AG10803 (cell line): ENCODE measurements at places on chromosomes 3 and 15.
A peak's percentile ranks its signal among the peaks of the same experiment; 100 is the strongest.

DNA sequence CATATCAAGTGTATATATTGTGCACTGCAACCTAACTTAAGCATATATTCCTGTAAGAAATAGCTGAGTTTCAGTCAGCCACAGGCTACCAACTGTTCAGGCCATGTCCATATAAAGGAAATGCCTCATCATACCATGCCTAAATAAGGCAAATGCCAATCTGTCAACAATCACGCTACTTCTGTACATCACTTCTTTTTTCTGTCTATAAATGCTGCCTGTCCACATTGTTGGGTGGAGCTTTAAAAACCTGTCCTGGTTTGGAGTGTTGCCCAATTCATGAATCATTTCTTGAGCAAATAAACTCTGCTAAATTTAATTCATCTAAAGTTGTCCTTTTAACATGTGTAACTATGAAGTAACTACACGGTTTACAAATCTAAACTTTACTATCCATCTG is 1091.9 kb downstream of the NSUN3 start:
- no peak for DNase-seq

GRCh38 chr3:66789580-66790237 is 208.4 kb upstream of the KBTBD8 start:
- peak; percentile 15 for DNase-seq

GRCh38 chr15:27867861-27868260 is 231.3 kb downstream of the OCA2 start:
- DNase-seq: no peak

DNA sequence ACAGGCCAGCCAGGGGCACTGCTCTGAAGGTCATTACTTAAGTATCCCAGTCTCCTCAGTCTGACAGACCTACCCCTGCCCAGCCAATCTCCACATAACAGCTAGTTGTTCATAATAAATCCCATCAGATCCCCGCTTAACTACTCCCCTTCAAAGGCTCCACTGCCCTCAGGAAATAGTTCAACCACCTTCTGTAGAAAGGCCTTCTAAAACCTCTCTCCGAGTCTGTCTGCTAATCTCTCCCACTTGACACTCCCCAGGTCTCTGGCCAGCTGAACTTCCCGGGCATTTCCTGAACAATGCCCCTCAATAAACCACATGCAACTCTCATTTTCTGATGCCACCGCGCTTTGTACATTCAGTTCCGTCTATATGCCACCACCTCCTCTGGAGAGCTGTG is 6.0 kb downstream of the PRC1 start:
- DNase-seq: no peak

GRCh38 chr3:184073621-184074020 is 20.8 kb downstream of the HTR3C start:
- DNase-seq: no peak

GRCh38 chr3:45407600-45407999 is 19.2 kb downstream of the LARS2 start:
- no peak for DNase-seq

- no peak for DNase-seq
Observed at GRCh38 chr3:40020689-40021088, 211.3 kb downstream of the MYRIP start.

DNA sequence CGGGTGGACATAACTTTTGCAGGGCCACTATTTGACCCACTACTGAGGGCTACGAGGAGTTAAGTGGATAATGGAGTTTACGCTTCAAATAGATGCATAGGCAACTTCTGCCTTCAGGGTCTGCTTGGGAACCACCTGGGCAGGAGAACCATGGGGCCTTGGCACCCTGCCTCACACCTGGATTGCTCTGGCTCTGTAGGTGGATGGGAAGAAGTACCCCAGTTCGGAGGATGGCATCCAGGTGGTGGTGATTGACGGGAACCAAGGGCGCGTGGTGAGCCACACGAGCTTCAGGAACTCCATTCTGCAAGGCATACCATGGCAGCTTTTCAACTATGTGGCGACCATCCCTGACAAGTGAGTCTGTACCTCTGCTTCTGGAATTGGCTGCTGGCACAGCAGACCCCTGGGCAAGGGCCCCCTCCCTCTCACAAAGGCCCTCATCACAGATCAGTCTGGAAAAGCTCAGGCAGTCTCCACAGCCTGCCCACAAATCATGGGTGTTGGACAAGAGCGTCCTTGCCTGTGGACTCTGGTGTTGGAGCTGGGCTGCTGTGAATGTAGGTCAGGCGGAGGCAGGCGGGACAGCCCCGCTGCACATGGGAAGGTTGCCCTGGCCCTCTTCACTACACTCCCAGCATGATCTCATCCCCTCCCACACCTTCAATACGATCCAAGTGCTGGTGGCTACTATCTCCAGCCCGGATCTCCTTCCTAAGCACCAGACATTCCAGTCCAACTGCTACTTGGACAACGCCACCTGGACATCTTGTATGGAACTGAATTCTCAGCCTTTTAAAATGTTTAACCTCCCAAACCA is 46.7 kb downstream of the MESD start:
- peak; percentile 53 for DNase-seq

- DNase-seq: no peak
Observed at GRCh38 chr3:51679777-51680176, 8.7 kb downstream of the TEX264 start.

DNA sequence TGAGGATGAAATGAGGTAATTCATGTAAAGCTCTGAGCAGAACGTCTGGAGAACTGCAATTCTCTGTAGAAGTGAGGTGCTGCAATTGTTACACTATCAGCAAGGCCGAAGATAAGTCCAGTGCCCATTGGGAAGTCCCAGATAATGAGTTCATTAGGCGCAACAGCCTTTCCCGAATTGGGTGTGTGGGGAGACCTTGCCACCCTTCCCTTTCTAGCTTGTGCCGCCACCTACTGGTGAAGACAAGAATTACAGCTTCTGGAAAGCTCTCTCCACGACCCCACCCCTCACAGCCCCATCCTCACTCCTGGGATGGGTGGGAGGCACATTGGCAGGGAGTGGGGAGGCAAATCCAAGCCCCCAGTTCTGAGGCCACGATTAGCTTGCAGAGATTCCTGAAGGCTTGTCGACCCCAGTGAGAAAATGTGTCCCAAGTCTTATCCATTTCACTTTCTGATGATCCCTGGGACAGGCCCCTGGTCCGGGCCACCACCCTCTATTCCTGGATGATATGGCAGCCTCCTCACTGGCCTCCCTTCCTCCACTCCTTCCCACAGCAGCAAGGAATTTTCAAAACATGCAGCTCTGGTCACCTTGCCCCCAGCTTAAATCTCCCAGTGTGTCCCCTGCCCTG is 36.4 kb downstream of the FAM3D start:
- DNase-seq: peak; percentile 72

GRCh38 chr15:40075298-40076044 is 33.2 kb downstream of the BMF start:
- no peak for DNase-seq

GRCh38 chr3:46866720-46867549 is 3.7 kb upstream of the MYL3 start:
- DNase-seq: peak; percentile 34

GRCh38 chr3:123547881-123548519 is 36.9 kb downstream of the HACD2 start:
- DNase-seq: no peak

DNA sequence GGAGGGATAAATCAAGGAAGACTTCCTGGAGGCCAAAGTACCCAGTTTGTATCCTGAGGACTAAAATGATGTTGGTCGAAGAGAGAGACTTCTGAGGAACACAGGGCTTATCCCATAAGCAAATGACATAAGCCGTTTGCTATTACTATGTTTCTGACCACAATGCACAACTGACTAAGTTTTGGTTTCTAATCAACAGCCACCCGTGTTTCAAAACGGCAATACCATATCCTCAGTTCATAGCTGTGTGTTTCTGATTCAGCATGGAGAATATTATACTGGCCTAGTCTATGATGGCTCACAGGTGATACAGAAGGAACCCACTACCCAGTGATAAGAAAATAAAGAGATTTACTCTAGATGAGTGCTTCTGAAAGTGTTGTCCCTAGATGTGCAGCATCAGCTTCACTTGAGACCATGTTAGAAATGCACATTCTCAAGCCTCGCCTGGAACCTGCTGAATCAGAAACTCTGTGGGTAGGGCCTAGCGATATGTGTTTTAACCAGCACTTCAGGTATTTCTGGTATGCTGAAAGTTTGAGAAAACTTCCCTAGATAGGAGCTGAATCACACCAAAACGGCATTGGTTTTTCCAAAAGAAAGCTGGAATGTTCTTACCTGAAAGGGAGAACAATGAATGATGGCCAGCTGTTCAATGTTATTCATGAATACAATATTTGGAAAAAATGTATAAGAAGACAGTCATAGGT is 639.7 kb upstream of the NR2F2 start:
- DNase-seq: no peak

- DNase-seq: peak; percentile 22
Observed at GRCh38 chr15:70235347-70235746, 137.6 kb upstream of the TLE3 start.

- DNase-seq: no peak
Observed at GRCh38 chr15:92502930-92503857, 109.5 kb downstream of the ST8SIA2 start.

GRCh38 chr15:65862682-65863081 is 6.6 kb upstream of the RAB11A start:
- DNase-seq: peak; percentile 48

- DNase-seq: no peak
Observed at GRCh38 chr15:33859992-33860545, 108.2 kb upstream of the CHRM5 start.

DNA sequence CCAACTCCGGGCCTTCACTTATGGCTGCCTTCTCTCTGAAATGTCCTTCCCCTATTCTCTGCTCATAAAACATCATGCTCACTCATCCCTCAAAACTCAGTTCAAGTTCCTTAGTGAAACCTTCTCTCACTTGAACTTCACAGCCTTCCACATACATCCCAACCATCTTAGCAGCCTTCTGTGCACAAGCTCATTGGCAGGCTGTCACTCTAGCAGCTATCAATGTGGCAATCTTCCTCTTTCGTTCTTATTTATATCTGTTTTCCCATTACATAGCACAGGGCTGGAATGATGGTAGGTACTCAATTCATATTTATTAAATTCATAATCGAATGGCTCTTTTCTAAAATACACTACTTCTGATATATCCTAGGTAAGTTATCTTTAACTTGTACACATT is 66.4 kb upstream of the MCTP2 start:
- DNase-seq: no peak

GRCh38 chr3:102484-102883 is 94.1 kb upstream of the CHL1 start:
- DNase-seq: no peak
